ENCODE measurements at places on chromosomes 2 and 18.

GRCh38 chr2:9356261-9356660 is 67.1 kb downstream of the ITGB1BP1 start:
- DNase-seq, result no peak

DNA sequence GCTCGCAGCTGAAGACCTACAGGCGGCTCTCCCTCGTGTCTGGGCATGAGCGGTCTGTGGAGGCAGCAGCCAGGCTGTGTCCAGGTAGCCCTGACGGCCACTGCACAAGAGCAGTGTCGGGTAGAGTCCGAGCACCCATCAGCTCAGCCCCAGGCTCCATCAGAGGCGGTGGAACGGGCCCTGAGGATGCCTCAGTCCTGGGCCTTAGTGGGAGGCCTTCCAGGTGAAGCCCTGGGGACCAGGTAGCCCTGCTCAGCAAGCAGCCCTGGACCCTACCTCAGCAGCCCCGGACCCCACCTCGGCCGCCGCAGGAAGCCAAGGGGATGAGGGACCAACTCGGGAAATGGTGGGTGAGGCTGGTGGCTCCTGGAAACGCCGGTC is 21.3 kb upstream of the KLF11 start:
- DNase-seq, result no peak

GRCh38 chr18:12411456-12411855 is 3.7 kb downstream of the PRELID3A start:
- DNase-seq, result no peak

DNA sequence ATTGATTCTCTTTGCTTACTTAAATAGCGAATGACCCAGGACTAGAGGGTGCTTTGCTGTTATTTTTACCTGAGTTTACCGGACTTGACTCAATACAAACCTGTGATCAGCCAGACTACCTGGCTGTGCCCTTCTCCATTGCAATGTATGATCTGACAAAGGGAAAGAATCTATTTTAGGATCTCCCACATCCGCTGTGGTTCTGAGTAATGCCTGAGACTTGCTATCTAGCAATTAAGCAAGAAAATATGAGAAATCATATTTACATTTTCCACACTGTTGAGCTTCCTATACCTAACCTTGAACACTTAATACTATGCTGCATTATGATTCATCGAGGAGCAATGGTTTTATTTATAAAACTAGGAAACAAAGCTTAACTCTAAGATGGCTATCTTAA is 215.2 kb downstream of the RAD51AP2 start:
- DNase-seq, result no peak

DNA sequence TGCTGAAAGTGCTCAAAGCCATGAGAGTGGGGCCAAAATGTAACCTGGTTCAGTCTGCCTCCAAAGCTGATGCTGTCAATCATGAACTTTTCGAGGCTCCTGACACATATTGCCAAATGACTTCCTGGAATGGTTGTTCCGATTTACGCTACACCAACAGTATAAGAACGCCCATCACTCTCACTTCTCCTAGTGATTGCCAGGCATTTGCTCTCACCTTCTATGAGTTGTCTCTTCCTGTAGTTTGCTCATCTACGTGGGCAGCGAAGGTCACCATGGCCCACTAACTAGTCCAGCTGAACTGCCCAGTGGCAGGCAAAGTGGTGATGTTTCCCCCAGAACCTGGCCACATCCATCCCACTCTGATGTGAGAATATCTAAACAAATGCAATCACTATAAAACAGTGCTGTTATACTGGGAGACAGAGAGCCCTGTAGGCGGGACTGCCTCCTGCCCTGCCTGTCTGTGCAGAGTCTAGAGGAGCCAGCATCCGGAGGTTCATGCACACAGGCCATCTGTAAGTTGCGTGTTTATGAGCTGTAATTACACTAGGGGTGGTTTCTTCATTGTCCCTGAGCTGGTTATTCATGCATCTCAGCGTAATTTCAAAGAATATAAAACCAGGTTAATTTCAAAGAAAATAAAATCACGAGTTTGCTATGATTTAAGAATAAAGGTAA is 8.8 kb upstream of the CABLES1 start:
- no peak for DNase-seq

DNA sequence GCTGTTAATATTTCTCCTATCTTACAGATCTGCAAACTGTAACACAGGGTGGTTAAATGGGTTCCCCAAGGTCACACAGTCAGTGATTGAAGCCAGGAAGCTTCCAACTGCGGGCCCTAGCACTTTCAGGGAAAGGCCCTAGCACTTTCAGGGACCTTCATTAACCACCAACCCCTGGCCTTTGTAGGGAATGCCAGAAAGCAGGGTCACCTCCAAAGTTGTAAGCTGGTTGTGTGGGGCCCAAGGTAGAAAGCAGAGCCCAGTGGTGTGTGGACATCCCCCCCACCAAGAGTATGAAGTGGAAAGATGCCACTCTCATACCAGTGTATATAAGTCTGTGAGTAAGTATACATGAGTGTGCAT is 4.4 kb downstream of the DLX2 start:
- DNase-seq, result no peak

DNA sequence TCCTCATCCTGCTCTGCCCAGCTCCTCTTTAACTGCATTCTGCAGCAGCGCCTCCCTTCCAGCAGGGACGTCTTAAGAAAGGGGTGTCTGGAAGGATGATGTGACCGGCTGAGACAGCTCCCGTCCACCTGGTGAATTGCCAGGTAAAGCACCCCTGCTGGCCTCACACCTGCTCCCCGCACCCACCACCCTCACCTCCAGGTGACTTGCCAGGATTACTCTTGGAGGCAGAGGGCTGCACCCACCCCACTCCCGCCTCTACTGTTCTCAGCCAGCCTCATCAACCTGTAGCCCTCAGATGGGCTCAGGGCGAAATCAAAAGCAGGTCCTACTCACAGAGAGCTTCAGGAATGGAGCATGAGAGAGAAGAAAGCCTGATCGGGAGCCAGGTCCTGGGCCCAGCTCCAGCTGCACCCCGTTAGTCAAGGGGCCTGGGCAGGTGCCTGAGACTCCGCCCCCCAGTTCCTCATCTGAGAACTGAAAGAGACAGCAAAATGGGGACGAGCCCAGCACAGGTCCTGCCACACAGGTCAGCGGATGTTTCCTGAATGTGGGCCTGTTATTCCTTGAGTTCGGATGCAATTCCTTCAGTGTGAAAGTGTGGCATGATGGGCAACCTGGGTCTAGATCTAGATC is 5.6 kb downstream of the ADRA2B start:
- DNase-seq, result no peak

GRCh38 chr2:139992078-139992477 is 1211.9 kb upstream of the NXPH2 start:
- DNase-seq, result no peak

Data from stimulated activated CD4-positive, alpha-beta T cell treated with anti-CD3 and anti-CD28 coated beads, Interleukin-1b, Interleukin-23, amount 100 ng/mL, for 48 hours (primary cell).